EH (cell line): ENCODE measurements at places on chromosomes 12 and 14.

DNA sequence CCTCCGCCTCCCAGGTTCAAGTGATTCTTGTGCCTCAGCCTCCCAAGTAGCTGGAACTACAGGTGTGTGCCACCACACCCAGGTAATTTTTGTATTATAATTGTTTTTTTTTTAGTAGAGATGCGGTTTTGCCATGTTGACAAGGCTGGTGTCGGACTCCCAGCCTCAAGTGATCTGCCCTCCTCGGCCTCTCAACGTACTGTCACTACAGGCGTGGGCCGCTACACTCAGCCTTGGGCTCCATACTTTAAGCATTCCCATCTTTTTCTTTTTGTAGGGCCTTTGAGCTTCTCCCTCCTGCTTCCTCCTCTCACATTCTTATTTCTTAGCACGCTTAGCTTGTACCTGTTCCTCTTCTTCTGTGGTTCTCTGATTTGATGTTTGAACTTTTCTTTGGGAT, 62.8 kb downstream of the SERPINA3 start:
- DNase-seq = no peak

DNA sequence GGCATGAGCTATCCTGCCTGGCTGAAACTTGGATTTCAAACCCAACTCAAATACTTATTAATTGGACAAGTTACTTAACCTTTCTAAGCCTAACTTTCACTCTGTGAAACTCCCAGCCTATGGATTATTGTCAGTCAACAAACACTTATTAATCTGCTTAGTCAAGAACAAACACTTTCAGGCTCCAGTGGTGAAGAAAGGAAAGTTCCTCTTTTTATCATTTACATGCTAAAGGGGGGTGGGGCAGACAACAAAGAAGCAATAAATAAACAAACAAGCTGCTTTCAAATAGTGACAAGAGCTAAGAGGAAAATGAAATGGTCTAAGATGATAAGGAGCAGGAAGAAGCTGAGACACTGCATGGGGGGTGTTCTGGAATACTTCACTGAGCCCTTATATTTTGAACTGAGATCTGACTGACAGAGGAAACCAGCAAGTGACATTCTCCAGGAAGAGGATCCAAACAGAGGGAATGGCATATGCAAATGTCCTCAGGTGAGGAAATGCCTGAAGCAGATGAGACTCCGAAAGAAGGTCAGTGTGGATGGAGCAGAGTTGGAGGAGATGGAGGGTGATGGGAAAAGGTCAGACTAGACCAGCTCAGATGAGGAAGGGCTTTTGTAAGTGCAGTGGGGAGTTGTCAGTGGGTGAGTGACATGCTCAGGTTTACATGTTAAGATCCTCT, 259.6 kb downstream of the ITPR2 start:
- DNase-seq = no peak

DNA sequence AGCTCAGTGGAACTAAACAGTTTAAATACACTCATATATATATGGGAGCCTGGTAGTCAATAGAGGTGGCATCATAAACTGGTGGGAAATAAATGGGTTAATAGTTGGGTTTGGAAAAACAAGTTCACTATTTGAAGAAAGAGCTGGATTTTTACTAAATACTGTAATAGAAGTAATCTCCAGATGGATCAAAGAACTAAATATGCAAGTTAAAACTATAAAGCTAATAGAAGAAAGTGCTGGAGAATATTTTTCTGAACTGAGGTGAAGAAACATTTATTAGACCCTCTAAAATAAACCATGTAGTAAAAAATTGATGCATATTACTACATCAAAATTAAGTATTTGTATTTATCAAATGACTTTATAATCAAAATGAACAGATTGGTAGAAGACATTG, 38.8 kb downstream of the ATL1 start:
- DNase-seq = no peak

DNA sequence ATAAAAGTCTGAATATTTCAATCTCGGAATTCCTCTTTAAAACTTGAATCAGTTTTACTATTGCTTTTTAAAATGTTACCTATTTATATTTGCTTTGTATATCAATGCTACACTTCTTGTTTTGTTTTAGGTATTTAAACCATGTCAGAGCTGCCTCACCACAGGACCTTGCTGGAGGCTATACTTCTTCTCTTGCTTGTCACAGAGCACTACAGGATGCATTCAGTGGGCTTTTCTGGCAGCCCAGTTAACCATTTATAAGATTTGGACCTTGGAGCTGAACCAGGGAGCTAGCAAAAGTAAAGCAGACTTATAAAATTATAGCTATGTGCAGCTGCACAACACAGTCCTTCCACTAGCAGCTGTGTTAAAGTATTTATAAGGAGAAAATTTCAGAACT, 12.8 kb downstream of the TRMT5 start:
- DNase-seq = peak; percentile 26

- DNase-seq = no peak
Measured at GRCh38 chr14:104117341-104118005, 20.9 kb upstream of the KIF26A start.

DNA sequence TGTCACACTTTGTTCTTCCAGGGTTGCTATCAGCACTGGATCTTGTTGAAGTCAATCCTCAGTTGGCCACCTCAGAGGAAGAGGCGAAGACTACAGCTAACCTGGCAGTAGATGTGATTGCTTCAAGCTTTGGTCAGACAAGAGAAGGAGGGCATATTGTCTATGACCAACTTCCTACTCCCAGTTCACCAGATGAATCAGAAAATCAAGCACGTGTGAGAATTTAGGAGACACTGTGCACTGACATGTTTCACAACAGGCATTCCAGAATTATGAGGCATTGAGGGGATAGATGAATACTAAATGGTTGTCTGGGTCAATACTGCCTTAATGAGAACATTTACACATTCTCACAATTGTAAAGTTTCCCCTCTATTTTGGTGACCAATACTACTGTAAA, 23.7 kb downstream of the VTI1B start:
- peak; percentile 73 for DNase-seq

GRCh38 chr14:49882826-49883694, 9.8 kb upstream of the ARF6 start:
- DNase-seq = peak; percentile 25

GRCh38 chr12:11778713-11779685, 129.5 kb downstream of the ETV6 start:
- peak; percentile 80 for DNase-seq

GRCh38 chr12:93089805-93090569, 160.9 kb upstream of the EEA1 start:
- DNase-seq = peak; percentile 93

GRCh38 chr12:22625762-22626294, 857 bp downstream of the ETNK1 start:
- peak; percentile 43 for DNase-seq

DNA sequence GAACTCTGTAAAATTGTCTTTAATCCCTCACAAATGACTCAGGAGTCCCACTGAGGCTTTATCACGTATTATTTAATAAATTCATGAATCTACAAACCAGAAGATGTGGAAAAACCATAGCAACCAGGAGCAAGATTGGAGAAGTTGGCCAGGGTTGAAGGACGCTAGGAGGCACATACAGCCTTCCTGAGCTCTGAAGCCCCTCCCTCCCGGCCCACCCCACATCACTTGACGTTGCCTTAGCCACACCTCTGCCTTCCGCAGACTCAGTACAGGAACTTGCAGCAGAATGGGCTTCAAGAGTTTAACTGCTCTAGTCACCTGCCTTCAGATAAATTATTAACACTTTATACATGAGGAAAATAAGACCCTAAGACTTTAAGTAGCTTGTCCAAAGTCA, 33.9 kb downstream of the SLC35F4 start:
- no peak for DNase-seq

- DNase-seq = no peak
Measured at GRCh38 chr14:63895510-63895909, 42.7 kb downstream of the SYNE2 start.

DNA sequence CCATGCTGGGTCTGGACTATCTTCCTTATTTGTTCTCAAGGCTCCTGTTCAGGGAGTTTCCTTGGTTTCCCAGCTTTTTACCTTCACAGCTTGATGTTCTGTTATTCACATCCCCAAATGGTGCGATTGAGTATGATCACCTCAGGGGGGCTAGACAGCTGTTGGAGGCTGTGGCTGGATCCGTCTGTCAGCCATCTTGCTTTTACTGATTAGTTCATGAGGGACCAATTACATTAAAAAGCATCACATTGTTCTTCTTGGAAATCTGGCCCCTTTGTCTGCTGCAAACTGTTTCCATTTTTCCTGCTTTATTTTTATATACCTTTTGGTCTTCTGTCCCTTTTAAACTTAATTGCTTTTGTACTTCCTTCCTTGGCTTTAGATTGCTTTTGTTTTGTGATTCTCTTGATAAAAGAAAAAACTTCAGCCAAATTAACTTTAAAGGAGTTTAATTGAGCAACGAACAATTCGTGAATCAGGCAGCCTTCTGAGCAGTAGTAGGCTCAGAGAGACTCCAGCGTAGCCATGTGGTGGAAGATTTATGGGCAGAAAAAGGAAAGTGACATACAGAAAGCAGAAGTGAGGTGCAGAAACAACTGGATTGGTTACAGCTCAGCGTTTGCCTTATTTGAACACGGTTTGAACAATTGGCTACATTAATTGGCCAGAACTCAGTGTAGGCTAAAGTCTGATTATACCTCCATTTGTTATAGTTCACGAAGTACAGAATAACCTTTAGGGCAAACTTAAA, 208.7 kb downstream of the AEBP2 start:
- peak; percentile 70 for DNase-seq

GRCh38 chr12:91655966-91656365, 473.3 kb upstream of the DCN start:
- DNase-seq = no peak

GRCh38 chr14:65206448-65207096, 104.3 kb upstream of the MAX start:
- peak; percentile 77 for DNase-seq

DNA sequence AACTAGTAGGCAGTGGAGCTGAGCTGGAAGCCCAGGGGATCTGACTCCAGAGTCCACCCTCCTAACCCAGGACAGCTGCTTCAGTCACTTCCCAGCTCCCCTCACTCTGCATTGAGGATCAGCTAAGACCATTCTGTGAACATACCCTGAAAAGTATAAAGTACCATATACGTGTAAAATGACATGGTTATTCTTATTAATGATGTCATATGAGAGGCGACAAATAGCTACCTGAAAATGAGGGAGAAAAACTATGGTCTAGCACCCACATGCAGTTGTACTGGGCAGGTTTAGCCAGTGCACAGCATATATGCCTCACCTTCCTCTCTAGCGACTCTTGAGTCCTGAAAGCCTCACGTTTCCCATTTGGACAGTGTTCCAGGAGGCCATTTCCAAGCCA, 461.9 kb downstream of the RAD51B start:
- no peak for DNase-seq

- DNase-seq = peak; percentile 24
Measured at GRCh38 chr12:66118240-66118891, 12.2 kb downstream of the LLPH start.
